Stimulated activated CD4-positive, alpha-beta T cell treated with anti-CD3 and anti-CD28 coated beads, Interleukin-1b, Interleukin-23, amount 100 ng/mL, for 48 hours (primary cell): ENCODE measurements at places on chromosomes 12 and 14.

- DNase-seq, result no peak
Observed at GRCh38 chr14:56005191-56006053, 112.8 kb upstream of the PELI2 start.

- no peak for DNase-seq
Observed at GRCh38 chr14:96585672-96586013, 83.5 kb downstream of the PAPOLA start.

GRCh38 chr12:55847033-55847432, 4.3 kb upstream of the MMP19 start:
- peak; percentile 51 for DNase-seq

DNA sequence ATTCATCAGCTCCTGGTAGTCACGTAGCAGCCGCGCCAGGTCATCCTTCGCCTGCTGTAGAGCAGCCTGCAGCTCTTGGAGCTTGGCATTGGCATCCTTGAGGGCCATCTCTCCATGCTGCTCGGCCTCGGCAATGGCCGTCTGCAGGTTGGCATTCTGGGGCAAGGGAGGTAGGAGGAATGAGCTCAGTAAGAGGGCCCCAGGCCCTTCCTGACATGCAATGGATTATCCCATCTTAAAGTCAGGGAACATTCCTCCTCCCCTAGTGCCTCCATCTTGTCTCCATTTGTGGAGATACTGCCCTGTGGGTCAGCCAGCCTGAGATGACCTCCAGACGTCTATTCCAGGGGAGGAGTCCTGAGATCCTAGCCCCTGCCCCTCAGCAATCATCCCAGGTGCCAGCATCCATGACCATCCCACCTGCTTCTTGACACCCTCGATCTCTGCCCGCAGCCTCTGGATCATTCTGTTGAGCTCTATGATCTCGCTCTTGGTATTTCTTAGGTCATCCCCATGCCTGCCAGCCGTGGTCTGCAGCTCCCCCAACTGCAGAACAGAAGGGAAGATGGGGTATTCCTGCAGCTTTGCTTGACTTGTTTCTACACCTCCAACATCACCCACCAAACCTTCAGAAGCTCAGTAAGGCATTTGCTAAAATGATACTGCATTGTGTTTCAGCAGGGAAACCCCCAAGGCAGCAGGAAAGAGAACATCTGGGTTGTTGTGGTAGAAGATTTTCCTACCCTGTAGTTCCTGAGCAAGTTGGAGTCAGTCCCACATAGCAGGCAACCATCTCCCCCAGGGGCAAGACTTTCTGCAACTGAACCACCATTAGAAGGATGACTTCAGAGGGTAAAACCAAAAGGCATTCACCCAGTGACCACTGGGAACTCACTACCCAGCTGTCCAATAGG, 4.4 kb downstream of the KRT3 start:
- no peak for DNase-seq

DNA sequence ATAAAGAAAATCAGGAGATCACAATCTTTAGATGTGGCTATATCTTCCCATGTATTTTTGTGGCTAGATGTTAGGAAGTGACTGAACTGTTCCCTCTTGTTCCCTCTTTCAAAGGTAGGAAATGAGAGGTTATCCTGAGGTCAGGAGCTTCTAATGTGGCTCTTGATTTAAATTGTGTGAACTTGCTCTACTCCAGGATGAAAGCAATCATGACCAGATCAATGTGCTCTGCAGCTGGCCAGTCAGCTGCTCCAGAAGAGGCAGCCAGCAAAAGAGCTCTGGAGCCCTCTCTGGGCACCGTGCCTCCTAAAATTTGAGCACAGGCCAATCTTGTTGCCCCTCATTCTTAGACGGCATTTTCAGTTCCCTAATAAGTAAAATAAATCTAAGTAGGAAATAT, 32.0 kb downstream of the CDK17 start:
- DNase-seq, result no peak

DNA sequence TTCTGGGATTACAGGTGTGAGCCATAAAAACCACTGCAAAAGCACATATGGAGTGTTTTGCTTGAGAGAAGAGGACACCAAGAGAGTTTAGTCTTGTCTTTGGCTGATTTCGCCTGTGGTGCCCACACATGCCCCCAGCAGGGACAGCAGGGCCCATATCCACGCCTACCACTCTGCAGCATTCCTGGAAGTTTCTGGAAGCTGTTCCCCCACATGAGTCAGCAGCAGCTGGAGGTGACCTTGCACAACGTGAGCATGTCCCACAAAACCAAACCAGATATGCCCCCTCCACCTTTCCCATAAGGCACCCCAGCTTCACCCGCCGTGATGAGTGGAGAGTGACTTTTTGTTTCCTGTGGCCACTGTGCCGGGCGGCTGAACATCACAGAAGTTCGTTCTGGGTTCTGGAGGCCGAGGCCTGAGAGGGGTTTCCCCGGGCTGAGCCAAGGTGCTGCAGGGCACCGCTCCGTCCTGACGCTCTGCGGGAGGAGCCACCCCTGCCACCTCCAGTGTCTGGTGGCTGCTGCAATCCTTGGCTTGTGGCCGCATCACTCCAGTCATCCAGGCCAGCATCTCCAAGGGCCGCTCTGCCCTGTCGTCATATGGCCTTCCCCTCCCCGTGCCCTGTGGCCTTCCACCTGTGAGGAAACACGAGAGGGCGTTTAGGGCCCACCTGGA, 4.7 kb downstream of the ASPG start:
- DNase-seq, result no peak

DNA sequence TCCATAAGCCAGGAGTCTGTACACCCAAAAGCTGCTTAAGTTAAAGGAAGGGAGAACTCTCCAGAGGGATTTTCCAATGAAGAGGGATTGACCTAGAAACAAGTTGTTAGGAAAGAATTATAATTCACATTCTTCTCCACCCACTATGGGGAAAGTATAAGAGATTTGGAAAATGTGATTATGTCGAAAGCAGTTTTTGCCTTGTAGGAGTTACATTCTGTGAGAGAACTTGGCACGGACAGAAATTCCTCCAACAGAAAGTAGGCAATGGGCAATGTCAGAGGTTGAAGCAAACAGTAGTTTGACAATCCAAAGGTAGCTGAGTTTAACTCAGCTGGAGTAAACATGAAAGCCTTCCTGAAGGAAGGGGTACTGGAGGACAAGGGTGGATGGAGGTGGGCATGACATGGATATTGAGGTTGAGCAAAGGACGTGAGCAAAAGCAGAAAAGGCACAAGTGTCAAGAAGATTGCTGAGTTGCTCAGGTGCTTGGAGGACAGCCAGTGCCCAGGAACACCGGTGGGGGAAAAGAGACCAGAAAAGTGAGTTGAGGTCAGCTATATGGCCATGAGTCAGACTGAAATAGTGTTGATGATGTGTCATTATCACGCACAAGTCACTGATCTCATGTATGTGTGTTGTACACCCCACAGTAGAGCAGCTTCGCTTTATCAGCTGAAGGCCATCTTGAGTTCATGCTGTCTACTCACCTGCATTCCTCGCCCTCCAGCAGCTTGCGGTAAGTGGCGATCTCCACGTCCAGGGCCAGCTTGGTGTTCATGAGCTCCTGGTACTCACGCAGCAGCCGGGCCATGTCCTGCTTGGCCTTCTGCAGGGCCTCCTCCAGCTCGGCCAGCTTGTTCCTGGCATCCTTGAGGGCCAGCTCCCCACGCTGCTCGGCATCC, 4.0 kb downstream of the KRT5 start:
- no peak for DNase-seq

DNA sequence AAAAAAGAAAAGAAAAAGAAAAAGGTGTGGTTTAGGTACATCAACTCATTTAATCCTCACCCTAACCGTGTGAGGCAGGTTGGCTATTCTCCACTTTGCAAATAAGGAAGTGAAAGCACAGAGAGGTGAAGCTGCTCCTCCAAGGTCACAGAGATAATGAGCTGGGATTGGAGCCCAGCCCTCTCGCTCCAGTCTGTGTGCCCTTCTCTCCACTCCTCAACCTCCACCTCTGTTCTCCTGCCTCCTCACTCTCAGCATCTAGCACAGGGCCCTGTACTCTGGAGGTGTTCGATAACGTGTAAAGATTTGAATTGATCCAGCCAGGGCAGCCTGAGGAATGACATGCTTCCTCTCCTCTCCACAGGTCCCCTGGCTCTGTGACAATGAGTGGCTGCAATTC, 502.3 kb downstream of the TMEM132D start:
- no peak for DNase-seq

DNA sequence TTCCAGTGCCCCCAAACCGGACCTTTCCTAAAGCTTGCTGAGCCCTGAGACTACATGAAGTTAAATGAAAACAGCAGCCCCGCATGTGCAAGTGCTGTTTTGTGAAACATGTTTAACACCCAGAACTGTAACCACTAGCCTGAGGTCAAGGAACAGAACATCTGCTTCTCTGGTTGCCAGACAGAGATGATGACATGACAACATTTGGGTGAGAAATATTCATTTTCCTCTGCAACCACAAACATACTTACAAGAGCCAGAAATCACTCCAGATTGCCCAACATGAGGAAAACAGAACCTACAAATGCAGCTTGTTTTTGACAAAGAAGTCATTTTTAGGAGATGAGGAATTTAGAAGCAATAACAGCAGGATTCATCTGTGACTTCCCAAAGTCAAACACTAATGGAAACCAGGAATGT, 110.4 kb downstream of the BCAT1 start:
- peak; percentile 33 for DNase-seq

GRCh38 chr14:92314182-92314581, 8.8 kb upstream of the SLC24A4 start:
- DNase-seq, result no peak

DNA sequence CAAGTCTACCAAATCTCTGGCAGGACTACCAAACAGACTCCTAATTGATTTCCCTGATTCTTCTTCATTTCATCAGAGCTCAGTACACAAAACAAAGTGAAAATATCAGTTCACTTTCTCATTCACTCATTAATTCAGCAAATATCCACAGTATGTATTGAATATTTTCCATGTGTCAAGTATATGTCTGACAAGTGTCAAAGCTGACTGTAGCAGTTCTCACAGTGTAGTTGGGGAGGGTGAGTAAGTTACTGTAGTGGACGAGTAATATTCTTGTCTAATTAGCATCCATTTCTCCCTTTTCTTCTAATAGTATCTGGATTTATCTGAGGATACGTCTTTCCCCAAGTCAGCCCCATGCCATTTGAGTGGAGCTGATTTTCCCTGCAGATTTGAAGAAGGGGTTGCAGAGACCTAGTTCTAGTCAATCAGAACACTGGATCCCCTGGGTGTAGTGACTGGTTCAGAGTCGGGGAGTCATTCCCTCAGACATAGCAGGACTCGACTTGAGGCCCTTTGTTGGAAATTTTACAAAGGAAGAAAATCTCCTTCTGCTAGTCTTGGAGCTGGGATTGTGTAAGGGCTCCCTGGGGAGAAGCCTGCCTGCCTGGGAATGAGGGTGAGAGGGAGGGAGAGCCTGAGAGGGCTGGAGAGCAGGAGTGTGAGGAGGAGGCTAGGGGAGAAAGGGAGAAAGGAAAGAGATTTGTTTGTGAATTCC, 51.4 kb downstream of the GRIP1 start:
- no peak for DNase-seq

GRCh38 chr14:76510181-76510580, 134.2 kb downstream of the ESRRB start:
- DNase-seq, result no peak
